ENCODE measurements at places on chromosomes 7 and 10.

- DNase-seq = no peak
These were observed 57.7 kb downstream of the MYPN start for GRCh38 chr10:68166871-68167585.

- DNase-seq = no peak
These were observed 18.4 kb upstream of the MACROH2A2 start for GRCh38 chr10:70034232-70034631.

DNA sequence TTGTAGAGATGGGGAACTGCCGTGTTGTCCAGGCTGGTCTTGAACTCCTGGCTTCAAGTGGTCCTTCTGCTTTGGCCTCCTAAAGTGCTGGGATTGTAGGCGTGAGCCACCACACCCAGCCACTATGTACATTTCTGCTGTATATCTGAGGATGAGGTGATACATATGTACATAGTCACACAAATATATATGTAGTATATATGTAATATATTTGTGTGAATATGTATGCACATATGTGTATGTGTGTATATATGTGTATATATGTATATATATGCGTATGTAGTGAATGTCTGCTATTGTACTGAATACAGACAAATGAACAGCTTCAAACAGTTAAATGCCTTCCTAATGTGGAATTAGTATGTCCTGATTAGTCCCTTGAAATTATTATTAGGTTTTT lies 70.3 kb downstream of the EXOC6 start:
- no peak for DNase-seq

- DNase-seq = no peak
These were observed 13.0 kb upstream of the SCART1 start for GRCh38 chr10:133440633-133441285.

- DNase-seq = no peak
These were observed 79.7 kb downstream of the VIPR2 start for GRCh38 chr7:159064816-159065510.

DNA sequence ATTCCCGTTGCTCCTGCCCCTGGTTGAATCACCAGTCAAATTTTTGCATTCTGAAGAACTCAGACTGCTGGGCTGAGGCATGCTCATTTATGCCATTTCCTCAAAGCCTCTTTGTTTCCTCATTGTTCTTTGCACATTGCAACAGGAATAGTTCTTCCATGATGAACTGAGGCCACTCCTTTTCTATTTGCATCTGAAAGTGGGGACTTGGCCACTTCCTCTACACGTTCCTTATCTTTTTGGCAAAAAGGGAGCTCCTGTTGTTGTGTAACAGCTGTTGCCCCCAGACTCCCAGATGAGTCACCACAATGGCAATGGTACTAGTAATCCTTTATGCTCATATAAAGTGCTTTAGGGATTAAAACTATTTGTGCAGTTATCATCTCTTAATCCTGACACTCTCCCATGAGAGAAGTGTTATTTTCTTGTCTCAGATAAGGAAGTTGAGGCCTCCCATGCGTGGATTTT lies 20.1 kb upstream of the ITPRID1 start:
- no peak for DNase-seq
